ENCODE measurements at places on chromosomes 3 and 15.

DNA sequence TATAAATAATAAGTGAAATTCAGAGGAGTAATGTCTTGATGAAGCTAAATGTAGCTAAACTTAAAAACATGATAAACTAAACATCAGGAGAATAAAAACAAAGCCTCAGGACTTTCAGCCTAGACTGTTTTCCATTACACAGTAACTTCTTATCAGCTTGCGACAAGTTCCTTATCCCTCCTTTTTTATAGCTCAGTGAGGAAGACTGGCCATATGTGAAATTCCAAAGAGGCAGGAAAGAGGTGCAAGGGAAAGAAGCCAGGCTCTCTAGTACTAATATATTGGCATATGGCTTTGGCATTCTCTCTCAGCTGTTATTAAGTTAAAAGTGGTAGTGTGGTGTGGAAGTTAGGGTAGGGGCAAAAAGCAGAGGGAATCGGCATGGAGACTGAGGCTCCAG, 4.4 kb downstream of the COX17 start:
- no peak for DNase-seq

GRCh38 chr3:113659101-113659541, 37.3 kb downstream of the USF3 start:
- no peak for DNase-seq

DNA sequence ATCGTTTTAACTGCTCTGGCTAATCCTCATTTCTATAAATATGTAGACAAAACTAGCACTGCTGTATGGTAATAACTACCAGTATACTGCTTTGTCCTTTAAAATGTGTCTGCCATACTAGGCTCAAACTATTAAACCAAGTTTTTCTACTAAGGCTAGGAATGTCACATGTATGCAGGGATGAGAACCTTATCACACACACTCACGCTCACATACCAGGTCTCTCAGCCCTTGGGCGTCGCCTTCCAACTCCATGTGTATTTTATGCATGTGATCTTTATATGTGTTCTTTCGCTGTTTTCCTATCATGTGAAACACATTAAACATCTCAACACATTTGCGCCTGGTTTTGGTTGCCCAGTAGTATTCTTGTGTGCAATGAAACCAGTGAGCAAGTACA, 32.6 kb downstream of the ATP2C1 start:
- DNase-seq, result no peak

- DNase-seq, result no peak
Measured at GRCh38 chr3:172040981-172041963, 1.9 kb downstream of the FNDC3B start.

- DNase-seq, result no peak
Measured at GRCh38 chr15:42921342-42921731, 759 bp upstream of the TTBK2 start.

DNA sequence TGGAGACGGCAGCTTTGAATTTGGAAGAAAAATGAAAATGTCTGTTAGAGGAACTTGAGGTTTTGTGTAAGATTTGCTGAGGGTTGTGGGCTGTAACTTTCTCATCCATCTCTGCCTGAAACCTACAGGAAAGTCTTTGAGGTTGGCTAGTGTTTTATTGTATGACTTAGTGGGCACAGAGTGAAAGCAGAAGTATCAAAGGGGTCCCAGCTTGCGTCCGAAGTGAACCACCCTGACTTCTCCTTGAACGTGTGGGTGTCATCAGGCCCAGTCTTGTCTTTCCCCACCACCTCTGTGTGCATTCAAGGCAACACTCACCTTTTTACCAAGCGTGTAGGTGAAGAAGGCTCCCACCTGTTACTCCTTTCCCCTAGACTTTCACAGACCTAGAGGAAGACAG, 682.1 kb upstream of the CFAP20DC start:
- DNase-seq, result peak; percentile 95

GRCh38 chr15:50241684-50242450, 23.7 kb downstream of the HDC start:
- DNase-seq, result peak; percentile 67

GRCh38 chr3:157225001-157225400, 65.1 kb upstream of the CCNL1 start:
- DNase-seq, result no peak

DNA sequence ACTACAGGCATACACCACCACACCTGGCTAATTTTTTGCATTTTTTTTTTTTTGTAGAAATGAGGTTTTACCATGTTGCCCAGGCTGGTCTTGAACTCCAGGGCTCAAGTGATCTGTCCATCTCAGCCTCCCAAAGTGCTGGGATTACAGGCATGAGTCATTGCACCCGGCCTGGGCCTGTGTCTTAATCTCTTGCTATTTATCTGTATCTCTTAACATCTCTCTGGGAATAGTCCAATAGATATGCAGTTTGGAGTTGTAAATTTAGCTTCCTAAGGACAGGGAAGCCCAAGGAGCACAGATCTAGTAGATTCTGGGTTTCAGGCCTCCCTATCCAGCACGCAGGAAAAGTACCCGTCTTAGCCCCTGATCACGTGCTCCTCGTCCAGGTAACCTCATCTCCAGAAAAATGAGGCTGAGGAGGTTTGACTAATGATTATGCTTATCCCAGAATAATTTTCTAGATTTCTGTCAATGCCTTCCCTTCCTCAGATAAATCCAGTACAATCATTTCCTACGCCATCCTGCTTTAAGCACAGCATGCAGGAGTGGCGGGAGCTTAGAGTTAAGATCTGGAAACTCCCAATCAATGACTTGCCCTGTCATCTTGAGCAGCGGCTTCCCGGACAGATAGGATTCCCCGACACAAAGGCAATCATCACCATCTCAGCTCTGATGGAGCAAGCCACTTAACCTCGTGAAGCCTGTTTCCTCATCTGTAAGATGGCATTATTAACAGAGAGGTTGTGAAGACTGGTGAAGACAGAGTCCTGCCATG, 12.3 kb upstream of the CTDSPL start:
- no peak for DNase-seq

GRCh38 chr15:30072630-30073029, 10.1 kb upstream of the GOLGA8J start:
- DNase-seq, result no peak

- DNase-seq, result no peak
Measured at GRCh38 chr3:190309414-190309813, 12.8 kb downstream of the CLDN1 start.

- no peak for DNase-seq
Measured at GRCh38 chr15:61099020-61099810, 129.9 kb downstream of the RORA start.

DNA sequence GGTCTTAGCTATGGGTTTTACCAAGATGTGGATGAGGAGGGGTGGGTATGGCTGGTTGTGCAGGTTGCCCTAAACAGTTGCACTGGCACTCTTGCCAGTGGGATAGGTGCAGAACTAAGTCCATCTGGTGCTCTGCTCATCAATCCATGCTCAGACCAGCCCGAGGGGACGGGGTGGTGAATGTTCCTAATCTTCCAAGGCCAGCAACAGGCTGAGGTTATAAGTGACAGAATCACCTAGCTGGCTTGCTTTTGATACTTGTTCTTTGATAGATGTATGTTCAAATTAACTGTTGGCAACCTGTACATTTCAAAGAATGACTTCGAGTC, 53.5 kb upstream of the CCR2 start:
- DNase-seq, result no peak

DNA sequence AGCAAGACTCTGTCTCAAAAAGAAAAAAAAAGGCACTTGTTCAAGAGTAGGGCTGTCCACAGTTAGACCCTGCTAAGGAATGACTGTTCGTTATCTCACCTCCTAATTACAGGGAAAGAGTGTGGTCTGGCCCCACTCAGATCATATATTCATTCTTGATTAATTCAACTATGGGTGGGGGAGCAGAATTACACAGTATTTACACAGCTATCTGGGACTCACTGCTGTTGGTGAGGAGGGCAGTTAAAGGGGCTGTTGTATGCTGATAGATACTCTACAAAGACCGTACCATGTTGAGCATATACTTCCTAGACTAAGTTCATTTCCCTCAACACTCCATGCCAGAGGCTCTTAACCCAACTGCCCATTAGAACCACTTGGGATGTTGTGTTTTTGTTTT, 3.8 kb upstream of the ZNF620 start:
- no peak for DNase-seq

GRCh38 chr3:189446959-189447560, 184.1 kb upstream of the TP63 start:
- DNase-seq, result no peak

- DNase-seq, result no peak
Measured at GRCh38 chr3:163821841-163822240, 1256.5 kb downstream of the SI start.

DNA sequence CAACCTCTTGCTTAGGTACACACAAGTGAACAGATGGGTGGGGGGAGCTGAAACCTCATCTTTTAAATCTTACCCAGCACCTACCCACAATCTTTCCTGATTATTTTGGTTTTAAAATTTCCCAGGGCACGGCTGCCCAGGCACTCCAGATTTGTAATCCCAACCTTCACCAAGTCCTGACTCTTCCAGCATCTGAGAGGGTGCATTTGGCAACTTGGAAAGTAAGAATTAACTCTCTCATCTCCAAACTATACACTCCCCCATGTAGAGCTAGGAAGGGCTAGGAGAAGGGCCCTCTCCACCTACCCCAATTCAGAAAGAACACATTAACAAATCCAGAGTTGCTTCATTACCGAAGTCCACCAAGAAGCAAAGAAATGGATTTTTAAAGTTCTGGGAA, 41.7 kb upstream of the PRICKLE2 start:
- no peak for DNase-seq

- DNase-seq, result no peak
Measured at GRCh38 chr3:117921411-117921810, 1113.2 kb downstream of the IGSF11 start.

- no peak for DNase-seq
Measured at GRCh38 chr3:37853691-37854413, 7.8 kb upstream of the CTDSPL start.

GRCh38 chr3:186107215-186108105, 1.4 kb downstream of the ETV5 start:
- DNase-seq, result peak; percentile 23

- DNase-seq, result no peak
Measured at GRCh38 chr3:150602426-150603152, 532 bp upstream of the SELENOT start.

DNA sequence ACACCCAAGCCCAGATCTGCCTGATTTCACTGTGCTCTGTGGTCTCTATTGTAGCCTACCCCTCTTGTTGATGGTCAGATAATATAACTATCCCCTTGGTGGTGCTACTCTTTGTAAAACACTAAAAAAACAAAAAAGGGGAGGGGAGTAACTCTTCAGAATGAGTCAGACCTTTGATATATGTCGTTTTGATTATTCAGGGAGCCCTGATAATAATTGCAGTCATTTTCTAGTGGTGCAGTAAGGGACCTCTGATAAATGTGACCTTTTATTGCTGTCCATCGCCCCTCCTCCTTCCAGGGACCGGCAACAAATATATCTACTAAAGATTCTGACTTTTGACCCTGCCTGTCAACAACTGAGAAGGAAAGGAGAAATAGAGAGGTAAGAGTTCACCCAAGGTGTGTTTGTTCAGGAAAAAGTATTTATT, 45.1 kb upstream of the MAGI1 start:
- no peak for DNase-seq

DNA sequence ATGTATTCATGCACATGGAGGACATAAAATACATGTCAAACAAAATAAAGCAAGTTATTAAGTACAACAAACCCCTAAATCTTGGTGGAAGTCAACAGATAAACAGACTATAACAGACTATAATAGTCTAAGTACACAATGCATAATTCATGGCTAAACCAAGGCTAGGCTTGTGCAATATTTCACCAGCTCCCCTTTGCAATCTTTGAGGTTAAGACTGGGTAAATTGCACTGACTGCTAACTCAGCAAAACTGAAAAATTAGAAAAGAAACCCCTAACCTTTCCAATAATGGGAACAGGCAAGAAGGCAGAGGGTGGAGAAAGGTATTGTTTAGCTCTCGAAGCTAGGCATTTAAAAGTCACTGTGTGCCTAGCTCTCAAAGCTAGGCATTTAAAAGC, 304.9 kb upstream of the WNT5A start:
- DNase-seq, result no peak

- no peak for DNase-seq
Measured at GRCh38 chr15:82750831-82751180, 41.1 kb upstream of the AP3B2 start.

DNA sequence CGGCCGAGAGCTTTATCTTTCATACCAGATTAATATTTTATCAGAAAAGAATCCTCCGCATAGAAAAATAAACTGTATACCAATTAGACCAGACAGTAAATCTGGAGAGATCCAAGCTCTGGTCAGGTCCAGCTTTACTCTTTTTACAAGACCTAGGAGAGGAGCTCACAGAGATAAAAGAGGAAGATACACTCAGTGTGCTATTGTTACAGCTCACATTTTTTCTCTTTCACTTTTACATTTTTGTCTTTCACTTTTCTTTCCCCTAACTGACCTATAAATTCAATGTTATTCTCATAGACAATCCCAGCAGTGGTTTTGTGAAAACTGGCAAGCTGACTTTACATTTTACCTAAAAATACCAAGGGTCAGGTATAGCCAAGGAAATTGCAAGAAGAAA, 55.8 kb downstream of the GUCA1C start:
- DNase-seq, result no peak

- peak; percentile 94 for DNase-seq
Measured at GRCh38 chr3:195040094-195040493, 230.9 kb downstream of the XXYLT1 start.

DNA sequence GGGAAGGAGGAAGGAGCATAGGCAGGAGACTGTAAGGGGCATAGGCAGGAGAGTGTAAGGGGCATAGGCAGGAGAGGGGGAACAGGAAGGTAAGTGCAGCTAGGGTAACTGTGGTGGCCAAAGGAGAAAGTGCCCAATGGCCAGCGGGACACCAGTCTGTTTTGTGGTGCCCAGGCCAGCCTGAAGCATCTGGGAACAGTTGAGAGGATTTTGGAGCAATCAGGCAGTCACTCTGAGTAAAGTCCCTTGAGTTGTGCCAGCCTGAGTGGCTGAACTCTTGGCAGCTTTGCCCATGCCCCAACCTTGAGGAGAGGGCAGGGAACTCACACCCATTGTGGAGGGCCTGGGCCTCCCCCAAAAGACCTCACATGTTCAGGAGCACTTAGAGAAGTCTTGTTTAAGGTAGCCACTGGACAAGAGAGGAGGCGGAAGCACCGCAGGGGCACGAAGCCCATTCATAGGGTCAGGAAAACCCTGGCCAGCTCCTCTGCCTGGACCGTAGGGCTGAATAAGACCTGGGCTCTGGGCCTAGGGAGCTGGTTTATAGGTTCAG, 3.5 kb upstream of the TGM5 start:
- DNase-seq, result no peak

GRCh38 chr3:70914862-70915261, 602.4 kb upstream of the MDFIC2 start:
- DNase-seq, result no peak

GRCh38 chr3:38843898-38844297, 27.9 kb upstream of the SCN10A start:
- peak; percentile 37 for DNase-seq

DNA sequence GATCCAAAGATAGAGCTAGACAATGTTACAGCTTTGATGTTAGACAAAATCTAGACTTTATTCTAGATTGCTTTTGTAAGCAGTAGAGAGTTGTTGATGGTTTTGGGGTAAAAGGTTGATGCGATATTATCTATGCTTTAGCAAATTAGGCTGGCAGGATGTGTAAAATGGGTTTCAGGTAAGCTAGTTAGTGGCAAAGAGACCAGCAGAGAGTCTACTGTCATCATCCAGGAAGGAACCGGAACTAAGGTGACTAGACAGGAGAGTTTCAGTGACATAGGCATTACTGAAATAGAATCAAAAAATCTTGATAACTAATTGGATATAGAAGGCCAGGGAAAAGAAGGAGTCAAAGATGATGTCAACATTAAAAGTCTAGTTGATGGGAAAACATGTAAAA, 11.1 kb downstream of the OR5K2 start:
- DNase-seq, result no peak

All from MV-4-11 (cell line).